ENCODE measurements at places on chromosomes 1 and 21.

GRCh38 chr1:28190996-28191645 is 14.6 kb upstream of the PTAFR start:
- no peak for DNase-seq

- peak; percentile 43 for DNase-seq
Observed at GRCh38 chr1:79006564-79006963, at the start of gene ADGRL4. Gene ADGRL4, minus strand, starts transcription at chr1:79006730. Its CDS starts 76 bp downstream, at chr1:79006654.

DNA sequence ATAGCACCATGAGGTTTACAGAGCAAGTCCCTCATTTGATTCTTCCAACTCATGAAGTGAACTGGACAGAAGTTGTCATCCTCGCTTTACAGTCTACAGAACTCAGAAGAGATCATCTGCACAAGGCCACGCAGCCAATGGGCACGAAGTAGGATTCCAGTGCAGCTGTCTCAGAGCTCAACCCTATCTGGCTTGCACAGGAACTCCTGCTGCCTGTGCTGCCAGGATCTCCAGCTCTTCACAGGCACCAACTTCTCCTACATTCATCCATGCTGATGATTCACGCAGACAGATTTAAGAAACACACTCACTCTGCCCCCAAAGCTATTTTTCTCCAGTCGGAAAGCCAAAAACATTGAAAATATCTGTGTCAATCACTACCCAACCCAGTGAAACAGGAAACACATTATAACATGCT is 157.0 kb downstream of the RERE start:
- peak; percentile 82 for DNase-seq

DNA sequence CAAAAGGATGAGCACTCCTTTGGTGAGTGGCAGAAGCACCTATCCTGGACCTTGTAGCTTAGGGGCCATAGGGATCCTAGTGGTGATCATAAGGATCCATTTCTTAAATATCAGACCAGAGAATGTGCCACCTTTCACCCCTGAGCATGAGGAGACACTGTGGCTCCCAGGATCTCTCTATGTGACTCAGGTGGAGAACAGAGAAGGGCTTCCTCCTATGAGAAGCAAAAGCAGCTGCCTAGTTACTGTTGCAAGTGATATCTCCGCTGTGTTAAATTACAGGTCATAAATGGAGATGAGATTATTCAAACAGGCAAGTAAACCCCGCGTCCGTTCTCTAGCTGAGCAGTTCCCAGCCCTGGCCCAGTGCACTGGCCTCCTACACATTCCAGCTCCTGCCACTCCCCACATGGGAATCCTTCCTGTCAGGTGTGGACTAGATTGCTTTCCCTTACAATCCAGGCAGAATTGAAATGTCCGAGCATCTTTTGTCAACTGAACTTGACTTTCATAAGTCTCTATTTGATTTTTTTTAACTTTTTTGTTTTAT is 26.3 kb downstream of the CLEC20A start:
- no peak for DNase-seq

GRCh38 chr1:208118841-208119606 is 125.2 kb downstream of the PLXNA2 start:
- DNase-seq, result no peak

- peak; percentile 36 for DNase-seq
Observed at GRCh38 chr1:67642629-67643028, 42.4 kb upstream of the GADD45A start.

DNA sequence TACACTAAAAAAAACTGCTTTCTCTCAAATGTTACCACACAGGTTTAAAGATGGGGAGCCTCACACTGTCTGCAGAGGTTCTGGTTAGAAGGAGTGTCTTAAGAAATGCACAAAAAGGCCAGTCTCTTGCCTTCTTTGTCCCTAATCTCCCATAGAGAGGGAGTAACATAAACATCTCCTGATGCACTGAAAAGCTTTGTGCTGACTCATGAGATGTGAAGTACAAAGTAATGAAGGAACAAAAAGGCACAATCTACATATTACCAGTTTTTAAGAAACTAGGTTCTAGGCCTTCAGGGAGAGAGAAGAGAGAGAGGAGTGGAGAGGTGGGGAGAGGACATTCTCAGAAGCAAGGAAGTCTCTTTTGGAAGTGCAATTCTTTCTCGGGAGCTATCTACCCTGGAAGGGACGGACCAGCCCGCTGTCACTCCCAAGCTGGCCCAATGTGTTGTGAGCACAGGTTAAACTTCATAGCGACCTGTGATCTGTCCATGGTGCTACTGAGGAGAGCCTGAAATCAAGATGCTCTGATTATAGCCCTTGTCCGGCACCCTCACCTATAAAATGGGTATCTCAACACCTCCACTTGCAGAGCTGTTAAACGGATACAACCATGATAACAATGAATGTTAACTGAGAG is 458.1 kb downstream of the DISC1 start:
- no peak for DNase-seq

- DNase-seq, result no peak
Observed at GRCh38 chr1:24919791-24920532, 10.1 kb downstream of the RUNX3 start.

DNA sequence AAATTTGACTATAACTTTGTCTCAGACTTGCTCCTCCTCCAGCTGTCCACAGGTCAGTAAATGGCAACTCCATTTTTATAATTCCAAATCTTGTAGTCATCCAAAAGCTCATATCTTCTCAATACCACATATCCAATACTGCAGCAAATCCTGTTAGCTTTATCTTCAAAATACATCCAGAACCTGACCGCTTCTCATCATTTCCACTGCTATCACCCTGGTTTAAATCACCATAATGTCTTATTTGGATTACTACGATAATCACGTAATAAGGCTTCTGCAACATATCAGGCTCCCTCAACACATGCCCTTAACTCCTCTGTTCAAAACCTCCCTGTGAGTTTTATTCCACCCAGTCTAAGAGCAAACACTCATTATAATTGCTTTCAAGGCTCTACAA is 34.5 kb downstream of the ERO1B start:
- no peak for DNase-seq

DNA sequence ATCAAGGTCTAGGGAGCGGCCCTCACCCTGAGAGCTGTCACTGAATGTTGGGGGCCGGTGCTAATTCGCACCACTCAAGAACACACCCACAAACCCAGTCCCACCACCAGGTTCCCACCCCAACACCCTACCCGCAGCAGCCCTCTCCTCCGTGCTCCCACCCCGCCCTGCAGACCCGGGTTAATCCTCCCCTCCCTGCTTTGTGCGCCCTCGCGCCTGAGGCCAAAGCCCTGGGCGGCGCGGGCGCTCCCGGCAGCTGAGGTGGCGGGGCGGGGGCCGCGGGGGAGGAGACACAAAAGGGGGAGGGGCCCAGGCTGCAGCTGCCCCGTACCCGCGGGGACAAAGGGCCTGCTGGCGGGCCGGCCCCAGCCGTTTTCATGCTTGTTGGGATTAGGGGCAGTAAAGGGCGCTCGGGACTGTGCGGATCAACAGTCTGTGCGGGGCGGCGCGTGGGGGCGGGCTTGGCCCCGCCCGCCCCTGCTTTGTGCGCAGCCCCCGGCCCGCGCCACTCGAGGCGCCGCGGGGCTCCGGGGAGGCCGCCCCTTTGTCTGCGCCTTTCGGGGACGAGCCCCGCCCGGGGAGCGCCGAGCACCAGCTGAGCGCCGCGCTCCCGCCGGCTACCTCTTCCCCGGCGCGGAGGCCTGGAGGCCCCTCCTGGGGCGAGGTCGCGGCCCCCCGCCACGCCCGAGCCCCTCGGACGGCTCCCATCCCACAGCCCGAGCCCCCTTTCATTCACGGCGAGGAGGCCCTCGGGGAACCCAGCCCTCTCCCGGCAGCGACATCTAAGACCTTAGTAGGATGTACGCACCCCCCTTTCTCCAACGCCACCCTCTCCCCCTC is 10.9 kb downstream of the C1orf216 start:
- peak; percentile 69 for DNase-seq

DNA sequence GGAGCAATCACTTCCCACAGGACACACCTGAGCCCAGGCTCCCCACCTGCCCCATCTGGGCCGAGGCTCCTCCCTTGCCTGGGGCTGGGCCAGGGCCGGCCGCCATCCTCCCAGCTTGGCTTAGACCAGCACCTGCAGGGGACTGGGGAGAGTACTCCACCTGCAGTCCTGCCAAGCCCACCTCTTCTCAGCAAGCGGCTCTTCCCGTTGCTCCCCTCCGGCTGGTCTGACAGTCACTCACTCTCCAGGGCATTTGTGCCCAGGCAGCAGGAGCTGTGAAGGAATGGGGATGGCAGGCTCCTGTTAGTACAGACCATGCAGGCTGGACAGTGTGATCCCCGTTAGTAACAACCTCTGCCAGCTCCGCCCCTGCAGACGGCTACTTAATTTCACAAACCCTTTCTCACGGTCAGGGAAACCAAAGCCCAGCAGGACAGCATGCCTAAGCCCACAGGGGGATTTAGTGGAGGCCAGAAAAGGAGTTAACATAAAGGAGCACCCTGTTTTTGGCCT is at the start of gene FYB2:
TSS of gene FYB2 (minus strand) at position 18 of the 513 bp plus-strand sequence. CDS start 114 bp downstream, outside the sequence.
- no peak for DNase-seq

DNA sequence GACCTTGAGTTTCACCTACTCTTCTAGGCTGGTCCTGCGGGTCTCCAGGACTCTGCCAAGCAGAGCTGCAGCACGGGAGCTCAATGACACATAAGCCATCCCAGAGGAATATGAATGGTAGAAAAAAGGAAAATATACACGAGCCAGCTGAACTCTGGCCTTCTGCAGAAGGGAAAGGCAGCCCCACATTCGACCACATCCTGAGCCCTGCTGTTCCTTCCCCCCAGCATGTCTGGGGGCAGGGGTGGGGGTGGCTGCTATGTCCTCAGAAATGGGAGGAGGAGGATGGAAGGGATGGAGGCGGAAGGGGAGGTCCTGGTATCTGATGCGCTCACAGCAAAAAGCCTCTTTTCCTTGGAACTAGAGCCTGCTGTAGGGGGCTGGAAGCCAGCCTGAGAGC is 12.1 kb upstream of the KDF1 start:
- no peak for DNase-seq

DNA sequence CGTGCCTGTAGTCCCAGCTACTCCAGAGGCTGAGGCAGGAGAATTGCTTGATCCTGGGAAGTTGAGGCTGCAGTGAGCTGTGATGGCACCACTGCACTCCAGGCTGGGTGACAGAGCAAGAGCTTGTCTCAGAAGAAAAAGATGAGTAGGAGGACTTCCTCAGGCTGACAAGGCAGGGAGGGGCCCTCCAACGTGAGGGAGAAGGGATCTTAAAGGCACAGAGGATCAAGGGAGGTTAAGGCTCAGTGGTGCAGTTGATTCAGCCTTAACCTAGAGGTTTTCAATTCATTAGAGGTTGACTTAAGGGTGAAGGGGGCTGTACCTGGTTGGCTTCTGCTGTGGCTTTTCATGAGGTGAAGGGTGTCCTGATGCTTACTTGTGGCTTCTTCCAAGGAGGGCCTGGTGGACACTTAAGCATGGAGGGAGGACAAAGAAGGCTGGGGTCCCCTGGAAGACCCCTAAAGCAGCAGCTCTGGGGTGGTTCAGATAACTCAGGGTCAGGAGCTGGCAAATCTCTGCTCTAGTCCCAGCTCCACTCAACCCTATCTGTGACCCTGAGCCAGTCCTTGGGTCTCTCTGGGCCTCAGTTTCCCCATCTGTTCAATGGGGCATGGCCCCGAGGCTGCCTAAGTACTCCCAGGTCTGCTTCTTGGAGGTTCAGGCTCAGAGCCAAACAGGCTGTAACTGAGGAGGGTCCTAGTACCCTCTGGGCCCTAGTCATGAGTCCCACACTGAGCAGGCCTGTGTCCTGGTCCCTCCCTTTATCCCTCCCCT is 6.3 kb downstream of the EXTL1 start:
- no peak for DNase-seq

GRCh38 chr1:77424236-77424635 is 142.4 kb downstream of the AK5 start:
- DNase-seq, result no peak

- DNase-seq, result no peak
Observed at GRCh38 chr1:151618003-151618402, 6.2 kb downstream of the SNX27 start.

- no peak for DNase-seq
Observed at GRCh38 chr1:204451352-204452124, 39.9 kb upstream of the PPP1R15B start.

GRCh38 chr1:33163621-33164519 is 18.0 kb downstream of the TRIM62 start:
- DNase-seq, result peak; percentile 46

DNA sequence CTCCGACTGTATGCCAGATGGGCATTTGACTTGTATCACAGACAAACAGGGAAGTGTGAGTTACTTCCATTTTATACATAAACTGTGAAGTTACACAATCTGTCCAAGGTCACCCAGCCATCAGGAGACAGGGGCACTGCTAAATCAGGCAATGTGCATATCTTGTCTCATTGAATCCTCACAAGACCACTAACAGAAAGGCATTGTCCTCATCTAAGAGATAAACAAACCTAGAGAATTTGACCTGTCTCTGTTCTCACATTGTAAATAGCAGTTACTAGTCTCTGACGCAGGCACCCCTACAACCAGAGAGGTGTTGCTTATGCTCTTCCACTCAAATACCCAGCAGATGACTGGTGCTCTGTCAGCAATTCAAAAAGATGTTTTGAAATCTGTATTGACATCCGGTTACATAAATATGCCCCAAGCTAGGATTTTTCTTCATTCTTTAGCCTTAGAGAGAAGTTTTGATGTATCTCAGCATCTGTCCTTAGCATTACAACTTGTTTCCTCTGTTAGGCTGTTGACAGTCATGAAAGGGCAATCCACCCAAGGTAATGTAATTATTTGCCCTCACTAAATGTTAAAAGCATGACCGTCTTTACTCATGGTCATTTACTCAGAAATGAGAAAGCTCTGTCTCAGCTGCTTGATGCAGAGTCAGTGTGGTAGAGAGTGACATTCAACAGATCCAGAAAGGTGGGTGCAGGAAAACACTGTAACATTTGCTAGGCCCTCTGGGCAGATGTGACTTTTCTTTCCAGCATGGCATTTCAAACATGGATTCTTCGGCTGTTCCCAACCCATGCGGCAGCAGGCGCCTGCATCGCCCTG is 51.9 kb upstream of the ZNF326 start:
- DNase-seq, result no peak
